ENCODE measurements at places on chromosomes 5 and 9.
A peak's percentile ranks its signal among the peaks of the same experiment; 100 is the strongest.

- no peak for DNase-seq
Observed at GRCh38 chr9:7094052-7094451, 336.3 kb downstream of the KDM4C start.

DNA sequence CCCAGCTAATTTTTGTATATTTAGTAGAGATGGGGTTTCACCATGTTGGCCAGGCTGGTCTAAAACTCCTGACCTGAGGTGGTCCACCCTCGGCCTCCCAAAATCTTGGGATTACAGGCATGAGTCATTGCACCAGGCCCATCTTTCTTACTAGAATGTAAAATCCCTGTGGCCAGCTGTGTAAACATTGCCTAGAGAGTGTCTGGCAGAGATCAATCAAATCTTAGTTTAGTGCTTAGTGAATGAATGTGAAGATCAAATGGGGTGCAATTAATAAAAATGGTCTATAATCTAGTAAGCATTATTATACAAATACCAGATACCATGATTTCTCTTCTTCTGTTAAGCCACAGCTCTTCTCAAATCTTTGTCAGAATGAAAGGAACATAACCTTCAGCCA is 289.9 kb downstream of the KCTD16 start:
- no peak for DNase-seq

DNA sequence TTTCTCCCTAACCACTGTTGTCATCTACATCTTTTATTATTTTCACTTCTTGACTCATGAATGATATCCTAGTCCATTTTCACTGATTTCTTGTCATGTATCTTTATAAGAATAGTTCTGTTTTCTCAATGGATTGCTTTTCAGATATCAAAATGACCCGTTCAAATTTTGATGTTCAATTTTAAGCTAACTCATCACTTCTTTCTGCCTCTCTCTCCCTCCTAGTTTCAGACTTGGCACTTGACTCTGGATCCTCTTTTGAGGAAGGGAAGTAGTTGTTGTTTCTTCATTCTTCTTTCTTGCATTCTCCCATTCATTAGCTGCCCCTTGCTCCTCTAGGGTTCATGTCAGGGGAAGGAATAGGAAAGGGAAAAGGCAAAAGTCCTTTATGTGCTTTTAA is 23.7 kb downstream of the CSNK1G3 start:
- no peak for DNase-seq

GRCh38 chr9:84575705-84576104 is 93.8 kb upstream of the NTRK2 start:
- DNase-seq = no peak

DNA sequence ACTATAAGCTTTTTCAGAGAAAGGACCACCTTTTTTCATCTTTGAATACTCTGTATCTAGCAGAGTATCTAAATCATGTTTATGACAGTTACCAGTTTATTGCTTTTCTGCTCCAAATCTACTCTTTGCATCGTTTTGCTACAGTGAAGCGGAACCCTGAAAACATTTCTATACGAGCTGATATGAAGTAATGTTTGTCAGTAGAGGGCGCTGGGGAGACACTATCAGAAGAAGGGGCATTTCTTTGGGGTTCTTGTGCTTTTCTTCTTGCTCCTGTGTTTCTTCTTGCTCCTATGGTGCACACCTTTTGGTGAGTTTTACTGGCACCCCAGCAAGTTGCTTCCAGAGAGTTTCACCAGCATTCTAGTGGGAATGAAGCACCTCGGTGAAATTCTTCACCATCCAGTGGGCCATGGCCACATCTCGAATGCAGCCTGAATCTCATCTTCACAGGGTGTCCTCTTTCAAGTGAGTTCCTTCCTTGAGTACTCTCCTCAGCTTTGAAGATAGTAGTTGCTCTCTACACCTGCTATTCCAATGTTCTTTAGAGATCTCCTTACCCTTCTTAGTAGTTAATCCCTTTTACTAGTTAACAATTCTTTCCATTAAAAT is 98.4 kb downstream of the FGF1 start:
- DNase-seq = no peak

DNA sequence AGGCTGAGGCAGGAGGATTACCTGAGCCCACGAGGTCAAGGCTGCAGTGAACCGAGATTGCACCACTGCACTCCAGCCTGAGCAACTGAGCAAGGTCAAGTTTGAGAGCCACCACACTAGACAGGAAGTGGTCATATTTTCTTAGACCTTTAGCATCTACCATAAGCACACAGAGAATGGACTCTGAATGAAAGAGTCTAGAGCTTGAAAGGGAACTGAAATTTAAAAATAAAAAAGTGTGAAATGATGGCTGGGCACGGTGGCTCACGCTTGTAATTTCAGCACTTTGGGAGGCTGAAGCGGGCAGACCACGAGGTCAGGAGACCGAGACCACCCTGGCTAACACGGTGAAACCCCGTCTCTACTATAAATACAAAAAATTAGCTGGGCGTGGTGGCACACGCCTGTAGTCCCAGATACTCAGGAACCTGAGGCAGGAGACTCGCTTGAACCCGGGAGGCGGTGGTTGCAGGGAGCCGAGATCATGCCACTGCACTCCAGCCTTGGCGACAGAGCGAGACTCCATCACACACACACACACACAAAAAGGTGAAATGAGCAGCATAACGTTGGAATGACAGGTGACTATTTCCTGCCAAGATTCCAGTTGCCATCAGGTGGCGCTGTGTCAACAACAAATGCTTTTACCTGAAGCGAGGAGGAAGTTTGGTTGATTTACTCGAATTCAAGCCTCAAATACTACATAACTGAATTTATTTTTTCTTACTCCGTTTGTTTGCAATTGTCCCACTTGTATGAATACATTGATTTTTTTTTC is 21.3 kb upstream of the AK3 start:
- DNase-seq = peak; percentile 69

DNA sequence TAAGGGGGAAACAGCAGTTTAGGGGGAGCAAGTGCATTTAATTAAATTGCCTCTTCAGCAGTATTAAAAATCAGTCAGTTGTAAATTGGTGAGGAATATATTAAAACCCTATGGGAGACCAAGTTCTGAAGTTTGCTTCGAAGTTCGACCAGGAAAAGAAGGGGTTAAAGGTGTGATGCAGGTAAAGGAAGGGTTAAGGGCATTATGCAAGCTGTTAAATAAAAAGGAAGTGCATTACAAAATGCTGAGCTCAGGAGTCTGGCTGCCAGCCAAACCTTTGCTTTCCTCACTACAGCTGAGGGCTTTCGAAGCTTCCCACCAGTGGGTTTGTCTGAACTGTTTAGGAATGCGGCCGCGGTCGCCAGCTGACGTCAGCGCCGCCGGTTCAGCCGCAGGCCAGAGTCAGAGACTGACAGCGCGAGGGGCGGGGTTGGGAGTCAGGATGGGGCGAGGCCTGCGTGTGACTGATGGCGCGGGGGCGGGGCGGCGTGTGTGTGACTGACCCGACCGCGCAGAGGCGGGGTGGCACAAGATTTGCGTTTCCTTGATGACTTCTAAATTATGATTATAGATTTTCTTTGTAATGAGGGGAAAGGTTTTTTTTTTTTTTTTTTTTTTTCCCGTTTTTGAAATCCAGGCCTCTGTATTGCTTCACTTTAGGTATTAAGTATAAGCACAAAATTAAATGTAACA is 76.6 kb downstream of the ZSWIM6 start:
- DNase-seq = peak; percentile 96

- no peak for DNase-seq
Observed at GRCh38 chr5:8984386-8984785, 561.5 kb downstream of the SEMA5A start.

DNA sequence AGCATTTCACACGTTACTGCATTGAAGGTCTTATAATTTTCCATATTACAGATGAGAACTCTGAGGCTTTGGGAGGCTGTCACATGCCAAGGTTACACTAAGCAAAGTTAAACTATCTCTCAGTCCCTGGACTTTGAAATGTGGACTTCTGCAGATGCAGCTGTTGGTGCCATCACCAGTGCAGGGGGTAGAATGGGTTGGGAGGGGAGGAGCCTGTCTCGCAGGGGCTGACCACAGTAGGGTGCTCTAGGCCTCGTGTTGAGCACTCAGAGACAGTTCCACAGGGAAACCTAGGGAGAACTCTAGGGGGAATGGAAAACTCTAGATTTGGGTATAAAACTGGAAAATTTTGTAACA is 220.9 kb downstream of the MAPKAP1 start:
- DNase-seq = no peak

GRCh38 chr9:84922051-84922450 is 252.5 kb downstream of the NTRK2 start:
- DNase-seq = no peak

- no peak for DNase-seq
Observed at GRCh38 chr9:128056887-128057723, 10.0 kb downstream of the NAIF1 start.

DNA sequence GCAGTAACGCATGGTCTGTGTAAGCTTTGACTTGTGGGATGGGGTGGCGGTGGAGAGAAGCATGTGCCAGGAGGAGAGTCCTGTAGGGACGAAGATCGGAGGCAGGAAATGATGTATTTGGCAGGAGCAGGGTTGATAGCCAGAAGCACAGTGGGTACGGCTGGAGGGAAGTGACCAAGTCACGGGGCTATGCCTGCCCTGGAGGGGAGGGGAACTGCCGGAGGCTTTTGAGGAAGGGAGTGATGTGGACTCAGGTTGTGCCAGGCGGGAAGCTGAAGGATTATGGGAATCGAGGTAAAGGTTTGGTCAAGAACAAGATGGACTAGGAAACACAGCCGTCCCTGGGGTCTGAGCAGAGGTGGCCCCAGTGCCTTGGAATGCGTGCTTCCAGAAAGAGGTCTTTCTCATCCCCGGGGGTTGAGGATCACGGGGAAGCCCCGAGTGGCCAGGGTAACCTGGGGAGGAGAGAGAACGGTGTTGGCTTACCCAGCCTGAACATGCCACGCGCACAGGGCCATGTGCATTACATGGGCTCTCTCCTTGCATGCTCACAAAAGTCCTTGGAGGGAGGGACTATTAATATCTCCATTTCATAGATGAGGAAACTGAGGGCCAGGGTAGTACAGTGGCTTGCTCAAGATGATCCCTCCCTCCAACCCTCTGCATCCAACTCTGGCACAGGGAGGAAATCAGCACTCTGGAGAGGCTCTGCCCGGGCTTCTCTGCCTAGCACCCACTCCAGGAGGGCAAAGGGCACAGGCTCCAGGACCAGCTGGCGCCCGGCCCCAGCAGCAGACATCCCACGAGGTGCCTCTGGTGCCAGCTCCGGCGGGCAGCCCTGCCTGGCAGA is 253.8 kb downstream of the PBX3 start:
- no peak for DNase-seq

DNA sequence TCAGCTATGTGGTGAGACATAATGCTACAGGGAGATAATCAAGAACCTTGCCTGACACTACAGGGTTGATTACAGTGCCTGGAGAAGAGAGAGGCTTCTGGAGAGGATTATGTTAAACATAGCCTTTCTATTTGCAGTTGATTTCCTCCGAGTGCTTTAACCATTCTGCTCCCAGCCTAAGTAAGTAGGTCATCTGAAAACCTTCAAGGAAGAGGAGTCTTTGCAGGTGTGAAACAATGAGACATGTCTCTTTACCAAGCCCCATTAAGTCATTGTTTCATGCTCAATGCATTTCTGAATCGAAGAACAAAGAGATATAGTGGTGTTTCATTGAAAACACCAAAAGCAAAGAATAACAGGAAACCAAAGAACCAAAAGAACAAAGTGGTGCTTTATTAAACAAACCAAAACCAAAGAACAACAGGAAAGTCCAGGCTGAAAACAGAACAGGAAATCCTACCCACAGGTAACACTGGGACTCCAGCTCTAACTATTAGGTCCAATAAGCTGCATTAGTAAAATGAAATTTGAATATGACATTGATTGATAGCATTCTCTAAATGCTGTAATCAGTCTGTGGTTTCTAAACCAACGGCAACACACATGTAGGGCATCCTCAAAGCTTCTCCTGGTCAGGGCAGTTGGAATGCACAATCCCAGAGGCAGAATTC is 113.3 kb upstream of the SPATA31D4 start:
- DNase-seq = no peak

GRCh38 chr5:120808606-120809005 is 344.5 kb downstream of the PRR16 start:
- DNase-seq = no peak

DNA sequence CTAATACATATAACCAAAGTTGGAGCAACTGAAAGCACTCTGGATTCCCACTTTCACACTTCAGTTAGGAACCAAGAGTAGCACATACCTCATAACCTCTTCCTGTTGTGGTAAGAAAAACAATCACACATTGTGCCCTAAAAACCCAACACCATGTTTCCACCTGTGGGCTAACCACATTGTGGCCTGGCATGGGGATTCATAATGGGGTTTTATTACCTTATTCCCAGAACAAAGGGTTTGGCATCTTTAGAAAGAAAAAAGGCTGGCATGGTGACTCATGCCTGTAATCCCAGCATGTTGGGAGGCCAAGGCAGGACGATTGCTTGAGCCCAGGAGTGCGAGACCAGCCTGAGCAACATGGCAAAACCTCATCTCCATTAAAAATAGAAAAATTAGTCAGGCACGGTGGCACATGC is 60.6 kb downstream of the HSD17B3 start:
- DNase-seq = peak; percentile 64

GRCh38 chr9:113012492-113012891 is 500 bp upstream of the ZNF883 start:
- no peak for DNase-seq

DNA sequence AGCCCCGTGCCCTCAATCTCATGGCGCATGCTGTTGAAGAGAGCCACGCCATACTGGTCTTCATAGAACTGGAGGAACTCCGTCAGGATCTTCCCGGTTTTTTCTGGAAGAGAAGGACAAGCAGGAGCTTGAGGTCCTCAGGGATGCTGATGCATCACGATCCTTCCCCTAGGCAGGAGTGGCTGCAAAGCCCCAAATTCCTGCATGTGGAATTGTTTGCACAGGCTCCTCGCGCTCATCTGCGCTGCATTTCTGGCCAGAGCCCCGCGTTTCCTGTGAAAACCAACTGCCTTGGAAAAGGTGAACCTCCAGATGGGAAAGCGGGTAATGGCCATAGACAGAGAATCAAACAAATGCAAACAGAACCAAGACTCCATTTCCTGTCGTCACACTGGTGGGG is 80.4 kb downstream of the LRSAM1 start:
- no peak for DNase-seq

GRCh38 chr5:150278916-150279315 is 10.7 kb downstream of the CAMK2A start:
- no peak for DNase-seq

DNA sequence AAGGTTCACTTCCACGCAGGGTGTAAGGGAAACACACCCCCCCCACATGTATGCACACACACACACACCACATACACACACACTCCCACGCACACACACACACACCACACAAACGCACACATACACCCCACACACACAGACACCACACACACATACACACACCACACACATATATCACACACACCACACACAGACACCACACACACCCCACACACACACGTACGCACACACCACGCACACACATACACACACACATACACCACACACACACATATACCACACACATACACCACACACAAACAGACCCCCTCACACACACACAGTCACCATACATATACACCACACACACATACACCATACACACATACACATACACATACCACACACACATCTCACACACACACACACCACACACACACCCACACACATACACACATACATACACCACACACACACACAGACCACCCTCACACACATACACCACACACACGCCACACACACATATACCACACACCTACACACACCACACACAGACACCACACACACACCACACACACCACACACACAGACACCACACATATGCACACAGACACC is 44.3 kb upstream of the NEURL1B start:
- no peak for DNase-seq

All from T-helper 2 cell treated with Interferon-gamma antibody and Interleukin-4, amounts not matched to agents 5 μg/mL and 100 μg/mL, for 36 hours (primary cell).